Nasal cavity respiratory epithelium epithelial cell of viscerocranial mucosa (primary cell): ENCODE measurements at places on chromosomes 2 and 18. TPM values are rescaled to one million over a fixed set of nuclear protein-coding genes. Genes with fewer than 3 reads are reported as not detected.

The NAT8 gene
- not detected in 2 replicates for total RNA-seq

The SNTG2 gene
- 0.14 TPM in 1 of 2 replicates, not detected in the other for total RNA-seq

The COLEC12 gene
- total RNA-seq: not detected in 2 replicates

The IL1F10 gene
- 0.34 TPM in 1 of 2 replicates, not detected in the other for total RNA-seq

The DLX2 gene
- total RNA-seq: 0.28 and 0.34 TPM in 2 replicates

The SLC9A4 gene
- 0.07 TPM in 1 of 2 replicates, not detected in the other for total RNA-seq
